ENCODE measurements at places on chromosomes 4 and X. TPM values are rescaled to one million over a fixed set of nuclear protein-coding genes. Genes with fewer than 3 reads are reported as not detected.

DNA sequence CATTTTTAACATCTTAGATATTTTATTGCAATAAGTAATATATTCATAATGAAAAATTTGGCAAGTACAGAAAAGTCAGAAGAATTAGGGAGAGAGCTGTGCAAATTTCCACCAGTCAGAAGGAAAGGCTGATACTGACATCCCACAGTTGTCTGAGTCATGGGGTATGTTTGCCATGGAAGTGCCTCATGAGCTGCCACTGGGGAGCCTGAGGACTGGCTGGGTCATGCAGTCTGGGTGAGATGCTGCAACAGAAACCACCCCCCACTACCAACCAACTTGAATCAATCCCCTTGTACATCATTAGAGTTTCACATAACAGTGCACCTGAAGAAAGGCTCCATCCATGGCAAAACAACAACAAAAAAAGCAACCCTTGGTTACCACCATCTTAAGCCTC lies 45.2 kb upstream of the ENPP6 start:
- DNase-seq, result no peak

GRCh38 chrX:3516051-3516541 lies 169.6 kb upstream of the MXRA5 start:
- DNase-seq, result no peak

DNA sequence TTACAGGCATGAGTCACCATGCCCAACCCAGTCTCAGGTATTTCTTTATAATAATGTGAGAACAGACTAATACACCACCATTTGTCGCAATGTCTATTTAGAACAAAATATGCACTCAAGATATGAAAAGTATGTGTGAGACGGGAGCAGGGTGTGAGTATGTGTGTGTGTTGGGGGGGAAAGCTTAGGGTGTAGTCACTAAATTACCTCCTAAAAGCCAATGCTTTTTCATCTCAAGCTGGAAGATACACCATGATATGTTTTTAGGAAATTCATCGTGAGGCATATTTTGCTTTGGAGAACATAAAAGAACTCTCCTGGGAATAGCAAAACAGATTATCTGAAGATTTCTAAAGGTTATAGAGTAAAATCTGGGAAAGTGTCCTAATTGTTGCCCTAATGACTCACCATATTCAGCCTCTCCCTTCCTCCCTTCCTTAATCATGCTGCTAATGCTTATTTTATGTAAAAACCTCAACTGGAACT lies 262.7 kb downstream of the PDHA2 start:
- no peak for DNase-seq

DNA sequence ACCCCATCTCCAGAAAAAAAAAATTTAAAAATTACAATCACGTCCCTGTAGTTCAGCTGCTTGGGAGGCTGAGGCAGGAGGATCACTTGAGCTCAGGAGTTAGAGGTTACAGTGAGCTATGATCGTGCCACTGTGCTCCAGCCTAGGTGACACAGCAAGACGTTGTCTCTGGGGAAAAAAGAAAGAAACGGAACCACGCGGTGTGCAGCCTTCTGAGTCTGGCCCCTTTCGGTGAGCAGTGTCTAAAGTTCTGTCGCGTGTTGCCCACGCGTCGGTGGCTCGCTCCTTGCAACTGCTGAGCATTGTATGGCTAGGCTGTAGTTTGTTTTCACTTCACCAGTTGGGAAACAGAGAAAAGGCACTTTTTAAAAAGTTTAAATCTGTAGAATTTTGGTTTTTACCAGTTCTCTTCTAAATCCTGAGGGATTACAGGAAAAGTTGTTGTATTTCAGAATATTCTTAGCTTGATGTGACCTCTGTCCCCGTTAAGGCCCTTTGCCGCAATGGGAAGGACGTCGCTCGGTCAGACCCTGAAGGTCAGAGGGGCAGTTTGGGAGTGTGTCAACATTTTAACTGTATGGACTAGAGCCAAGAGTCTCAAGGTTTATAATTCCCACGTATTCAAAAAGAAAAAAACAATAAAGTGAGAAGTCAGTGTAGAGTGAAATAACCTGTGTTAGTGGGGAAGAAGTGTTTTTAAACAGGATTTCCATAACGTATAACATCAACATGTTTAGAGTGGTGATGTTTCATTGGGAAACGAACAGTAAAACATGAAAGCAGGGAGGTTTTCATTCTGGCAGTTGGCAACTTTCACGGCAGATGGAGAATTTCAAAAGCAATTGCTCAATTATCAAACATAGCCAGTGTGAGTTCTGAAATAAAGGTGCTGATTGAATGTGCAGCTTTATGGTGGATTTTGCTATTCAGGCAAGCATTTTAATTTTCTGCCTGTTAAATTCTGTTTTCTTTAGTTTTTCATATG lies 45.8 kb upstream of the MSANTD1 start:
- no peak for DNase-seq

HPF1 gene
- polyA plus RNA-seq, result 38.8 TPM
